ENCODE measurements at places on chromosomes 4 and X.

DNA sequence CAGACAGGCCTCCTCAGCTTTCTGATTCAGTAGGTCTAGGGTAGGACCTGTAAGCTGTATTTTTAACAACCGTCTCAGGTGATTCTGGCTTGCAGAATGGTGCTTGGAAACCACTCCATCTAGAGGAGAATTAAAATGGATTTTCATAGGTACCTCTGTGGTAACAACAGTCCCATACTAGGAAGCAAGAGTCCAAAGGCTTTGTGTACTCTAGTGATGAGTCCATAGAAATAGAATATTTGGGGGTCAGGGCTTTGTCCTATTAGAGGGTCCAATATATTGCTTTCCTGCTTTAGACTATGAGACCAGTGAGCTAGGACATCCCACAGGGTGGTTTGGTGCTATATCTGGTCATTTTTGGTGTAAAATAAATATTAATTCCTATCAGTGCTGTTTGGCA, 242.0 kb downstream of the SCFD2 start:
- DNase-seq: no peak

GRCh38 chr4:89708903-89709421, 128.0 kb downstream of the SNCA start:
- no peak for DNase-seq

GRCh38 chr4:57443787-57444186, 333.6 kb upstream of the IGFBP7 start:
- DNase-seq: no peak

GRCh38 chrX:82945332-82945731, 562.8 kb upstream of the POU3F4 start:
- no peak for DNase-seq

DNA sequence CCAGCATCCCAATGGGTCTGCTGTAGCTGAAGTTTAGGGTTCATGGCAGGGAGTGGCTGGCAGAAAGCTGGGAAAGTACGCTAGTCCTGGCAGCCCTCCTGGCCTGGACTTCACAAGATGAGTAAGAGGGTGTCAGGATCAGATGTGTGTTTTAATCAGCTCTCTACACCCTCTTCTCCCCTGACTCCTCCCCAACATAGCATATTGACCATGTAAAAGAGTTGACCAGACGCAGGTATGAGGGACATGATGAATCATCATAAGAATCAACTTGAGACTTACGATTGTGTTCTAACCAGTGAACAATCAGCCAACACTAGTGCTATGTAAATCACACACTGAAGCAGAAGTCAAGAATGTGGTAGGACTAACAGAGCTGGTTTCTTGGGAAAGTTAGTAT, 5.3 kb downstream of the SOWAHB start:
- DNase-seq: no peak

DNA sequence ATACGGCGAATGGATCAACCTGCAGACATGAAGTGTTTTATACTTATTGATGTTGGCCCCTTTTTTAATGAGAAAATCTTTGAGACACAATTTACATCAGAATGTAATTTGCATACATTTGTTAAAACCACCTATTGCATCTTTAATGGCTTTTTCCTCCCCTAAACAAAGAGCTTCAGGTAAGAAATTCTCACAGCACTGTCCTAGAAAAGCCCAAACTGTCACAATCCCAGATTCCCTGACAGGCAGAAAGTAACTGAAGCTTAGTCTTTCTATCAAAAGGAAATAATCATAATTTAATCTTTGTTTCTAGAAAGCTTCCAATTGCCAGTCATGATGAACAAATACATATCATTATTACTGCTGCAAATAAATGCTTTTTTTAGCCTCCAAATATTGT, 407.9 kb downstream of the TMA16 start:
- no peak for DNase-seq

DNA sequence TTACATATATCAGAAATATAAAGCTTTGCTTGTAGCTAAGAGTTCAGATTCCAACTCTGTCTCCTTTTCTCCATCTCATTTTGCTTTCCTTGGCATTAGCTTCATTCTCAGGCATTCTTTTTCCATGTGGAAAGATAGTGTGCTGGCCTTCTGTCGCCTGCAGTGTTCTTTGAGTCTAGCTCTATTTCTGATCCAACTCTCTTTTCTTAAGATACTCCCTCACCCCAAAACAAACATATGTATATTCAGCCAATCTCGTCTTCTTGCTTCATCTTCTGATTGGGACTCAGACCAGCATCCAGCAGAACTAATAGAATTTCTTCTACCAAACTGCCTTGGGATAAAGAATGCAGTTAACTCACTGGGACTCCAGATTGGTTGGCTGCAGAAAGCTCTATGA, 532.2 kb downstream of the MID1IP1 start:
- no peak for DNase-seq

- no peak for DNase-seq
Observed at GRCh38 chrX:52933976-52934703, 24.2 kb downstream of the FAM156A start.

GRCh38 chr4:143186649-143187048, 1.9 kb downstream of the USP38 start:
- no peak for DNase-seq

- no peak for DNase-seq
Observed at GRCh38 chr4:153413842-153414241, 52.3 kb upstream of the TMEM131L start.

All from activated T-helper 1 cell treated with anti-CD3 and anti-CD28 coated beads, Interleukin-2, amount 50 U/mL, for 16 hours (primary cell).